Hepatic stellate cell (primary cell): ENCODE measurements at places on chromosomes 12 and 14.

- no peak for DNase-seq
Observed at GRCh38 chr14:54822685-54823084, 79.9 kb downstream of the GCH1 start.

DNA sequence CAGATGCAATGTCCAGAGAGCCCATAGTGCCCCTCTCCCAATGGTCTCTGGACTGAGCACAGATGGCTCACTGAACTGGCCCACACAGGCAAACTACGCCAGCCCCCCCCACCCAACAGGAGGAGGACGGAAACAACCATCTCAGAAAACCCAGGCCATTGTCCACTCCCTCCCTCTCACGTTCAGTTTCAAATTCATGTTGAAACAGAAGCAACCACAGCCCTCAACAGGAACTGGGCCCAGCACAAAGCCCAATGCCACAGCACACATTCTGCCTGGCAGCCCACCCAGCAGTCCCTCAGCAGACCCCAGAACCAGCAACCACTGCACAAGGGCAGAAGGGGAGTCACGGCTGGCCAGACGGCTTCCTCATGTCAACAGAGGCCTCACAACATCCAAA is 10.6 kb downstream of the CCDC88C start:
- no peak for DNase-seq

DNA sequence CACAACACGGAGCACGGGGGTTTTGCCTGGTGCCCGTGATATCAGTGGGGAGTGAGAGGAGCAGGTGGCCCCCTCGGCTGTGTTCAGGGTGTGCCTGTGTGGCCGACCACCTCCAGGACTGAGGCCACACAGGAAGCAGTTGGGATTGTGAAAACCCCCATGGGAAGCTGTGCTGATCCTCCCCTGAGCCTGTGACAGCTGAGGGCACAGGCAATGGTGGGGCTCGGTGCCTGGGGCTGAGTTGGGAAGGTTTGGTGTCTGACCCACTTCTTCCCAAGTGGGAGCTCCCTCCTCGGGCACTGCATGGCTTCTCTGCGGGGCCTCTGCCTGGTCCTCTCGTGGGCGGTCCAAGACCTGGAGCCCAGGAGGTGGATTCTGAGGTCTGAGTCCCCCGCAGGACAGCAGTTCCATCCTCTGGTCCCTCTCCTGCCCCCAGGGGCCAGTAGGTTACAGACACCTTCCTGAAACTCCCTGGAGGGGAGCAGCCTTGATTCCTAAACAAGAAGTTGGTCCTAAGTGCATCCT is 17.9 kb downstream of the PACS2 start:
- DNase-seq: no peak

GRCh38 chr12:67705394-67706370 is 57.1 kb downstream of the DYRK2 start:
- DNase-seq: peak; percentile 40

- no peak for DNase-seq
Observed at GRCh38 chr14:104537613-104537988, 42.0 kb upstream of the C14orf180 start.

GRCh38 chr12:120951-121350 is 54.4 kb downstream of the IQSEC3 start:
- no peak for DNase-seq

DNA sequence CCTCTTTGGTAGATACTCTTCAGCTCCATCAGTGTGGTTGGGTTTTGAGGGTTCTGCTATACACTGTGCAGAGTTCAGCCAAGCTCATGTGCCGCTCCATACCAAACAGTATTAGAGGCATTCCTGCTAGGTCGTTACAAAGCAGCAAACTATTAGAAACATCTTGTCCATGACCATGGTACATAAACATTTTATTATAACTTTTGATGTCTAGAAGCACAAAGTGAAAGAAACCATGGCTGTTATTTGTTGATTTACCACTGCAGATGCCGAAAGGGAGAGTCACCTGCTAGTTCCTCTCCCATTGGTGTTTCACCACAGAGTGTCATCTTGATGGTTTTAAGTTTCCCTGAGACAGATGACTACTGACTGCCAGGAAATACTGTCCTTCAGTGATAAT is 242.0 kb downstream of the ADAMTS20 start:
- DNase-seq: peak; percentile 65

- DNase-seq: no peak
Observed at GRCh38 chr12:114025935-114026334, 59.8 kb upstream of the RBM19 start.

GRCh38 chr12:49231878-49232655 is 32.8 kb upstream of the TUBA1C start:
- no peak for DNase-seq

DNA sequence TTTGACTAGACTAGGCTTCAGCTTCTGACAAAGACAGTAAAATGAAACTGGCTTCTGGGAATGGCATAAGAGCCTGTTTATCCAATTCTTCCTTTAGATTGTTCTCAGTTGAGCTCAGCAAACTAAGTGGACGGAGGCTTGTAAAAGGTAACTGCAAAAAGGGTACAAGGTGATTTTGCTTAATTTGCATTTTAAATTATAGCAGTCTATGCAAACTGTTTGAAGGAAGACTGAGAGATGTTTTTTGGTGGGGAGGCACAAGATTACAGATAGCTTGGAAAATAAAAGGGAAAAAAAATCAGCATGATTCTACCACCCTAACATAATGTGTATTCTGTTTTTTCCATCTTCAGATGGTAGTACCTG is 5.0 kb downstream of the SUSD6 start:
- no peak for DNase-seq

- no peak for DNase-seq
Observed at GRCh38 chr14:71514941-71515919, 417.0 kb upstream of the RGS6 start.

DNA sequence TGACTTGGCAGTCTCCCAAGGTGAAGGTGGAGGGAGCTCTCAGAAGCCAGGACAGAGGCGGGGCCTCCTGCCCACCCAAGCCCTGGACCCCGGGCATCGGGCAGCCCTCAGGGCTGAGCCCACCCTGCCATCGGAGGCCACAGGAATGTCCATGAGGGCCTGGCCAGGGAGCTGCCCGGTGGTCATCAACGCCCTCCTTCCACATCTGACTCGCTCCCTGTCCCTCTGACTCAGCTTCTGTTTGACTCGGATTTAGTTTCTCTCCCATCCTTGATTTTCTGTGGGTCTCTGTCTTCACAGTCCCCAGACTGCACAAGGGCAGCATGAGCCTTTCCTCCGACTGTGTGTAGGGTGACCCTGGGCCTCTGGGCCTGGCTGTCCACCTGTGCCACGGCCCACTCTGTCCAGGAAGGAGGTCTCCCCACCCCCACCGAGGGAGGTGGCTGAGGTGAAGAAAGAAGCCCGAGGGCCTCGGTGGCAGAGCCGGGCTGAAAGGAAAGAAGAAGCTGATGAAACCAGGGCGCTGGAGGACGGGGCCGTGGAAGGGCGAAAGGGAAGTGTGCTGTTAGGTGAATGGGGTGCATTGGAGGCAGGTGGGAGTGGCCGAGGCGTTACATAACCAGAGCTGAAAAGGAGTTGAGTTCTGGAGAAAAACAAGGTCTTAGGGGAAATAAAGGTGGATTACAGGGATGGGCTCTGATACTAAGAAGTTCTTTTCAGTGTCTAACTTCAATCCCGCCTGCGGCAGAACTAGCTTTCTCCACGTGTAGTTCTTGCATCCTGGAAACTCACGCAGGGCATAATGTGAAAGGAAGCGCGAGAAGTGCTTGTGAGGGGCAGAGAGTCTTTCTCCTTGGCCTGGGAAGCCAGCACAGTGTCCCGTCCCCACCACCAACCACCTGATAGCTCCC is 16.7 kb upstream of the TMEM106C start:
- peak; percentile 78 for DNase-seq

GRCh38 chr14:74049876-74050495 is 30.8 kb downstream of the BBOF1 start:
- no peak for DNase-seq

DNA sequence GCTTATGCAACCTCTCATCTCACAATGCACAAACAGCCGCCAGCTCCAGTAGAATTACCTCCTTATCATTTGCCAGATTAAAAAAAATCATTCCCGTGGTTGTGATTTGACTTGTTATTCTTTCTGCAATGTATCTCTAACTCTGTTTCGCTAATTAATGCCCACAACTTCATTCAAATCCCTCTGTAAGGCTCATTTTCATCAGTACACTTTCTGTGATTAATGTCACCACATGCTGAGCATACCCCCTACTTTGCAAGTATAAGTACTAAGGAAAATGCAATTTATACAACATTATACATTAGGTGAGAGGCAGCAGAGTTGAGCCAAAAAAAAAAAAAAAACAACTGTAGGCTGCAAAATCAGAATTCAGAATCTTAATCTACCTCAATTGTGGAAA is 166.0 kb downstream of the FSCB start:
- no peak for DNase-seq

- DNase-seq: no peak
Observed at GRCh38 chr14:86779416-86779815, 1213.6 kb downstream of the GALC start.
